ENCODE measurements at places on chromosomes 1 and 21.

DNA sequence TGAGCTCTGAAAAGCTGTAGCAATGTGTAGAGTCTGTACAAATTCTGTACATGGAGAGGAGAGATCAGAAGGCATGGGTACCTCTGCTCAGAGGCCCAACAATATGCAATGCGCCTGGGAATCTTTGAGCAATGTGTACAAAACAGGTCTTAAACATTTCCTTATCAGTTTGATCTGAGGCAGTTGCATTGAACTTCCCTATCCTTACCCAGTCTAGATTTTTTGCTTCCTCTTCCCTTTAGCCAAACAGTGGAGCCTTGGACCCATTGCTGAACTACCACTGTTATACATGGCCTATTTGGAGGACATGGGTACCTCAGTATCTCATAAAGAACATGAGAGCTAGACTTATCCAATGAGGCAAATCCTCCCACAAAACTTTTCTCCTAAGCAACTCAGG is 12.6 kb upstream of the MNDA start:
- DNase-seq, result no peak

DNA sequence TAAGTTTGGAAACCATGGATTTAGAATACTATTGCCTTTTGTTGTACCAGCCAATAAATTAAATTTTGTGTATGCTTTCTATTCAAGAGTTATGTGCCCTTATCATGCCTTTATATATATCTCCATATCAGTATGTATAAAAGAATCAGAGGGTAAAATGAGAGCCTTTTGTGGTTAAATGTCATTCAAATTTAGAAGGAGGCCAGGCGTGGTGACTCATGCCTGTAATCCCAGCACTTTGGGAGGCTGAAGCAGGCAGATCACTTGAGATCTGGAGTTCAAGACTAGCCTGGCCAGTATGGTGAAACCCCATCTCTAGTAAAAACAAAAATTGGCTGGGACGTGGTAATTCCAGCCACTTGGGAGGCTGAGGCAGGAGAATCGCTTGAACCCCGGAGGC is 88.9 kb downstream of the XPR1 start:
- DNase-seq, result no peak

GRCh38 chr1:16204634-16205333 is 7.7 kb downstream of the ARHGEF19 start:
- peak; percentile 61 for DNase-seq

DNA sequence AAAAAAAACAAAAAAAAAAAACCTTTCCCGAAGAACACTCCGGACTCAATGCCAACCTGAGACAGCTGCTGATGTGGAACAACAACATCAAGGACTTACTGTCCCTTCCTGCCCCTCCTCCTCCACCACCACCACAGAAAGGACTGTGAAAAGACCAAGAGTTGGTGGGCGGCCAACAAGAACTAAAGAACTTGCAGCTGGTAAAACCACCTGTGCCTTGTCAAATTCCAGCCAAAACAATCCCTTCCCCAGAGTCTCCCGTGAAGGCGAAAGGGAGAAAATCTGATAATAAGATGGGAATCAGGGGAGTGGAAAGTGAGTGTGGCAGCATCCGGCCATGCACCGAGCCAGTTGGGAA is 88.9 kb downstream of the PROX1 start:
- DNase-seq, result no peak

- no peak for DNase-seq
Observed at GRCh38 chr1:223709598-223709997, 2.7 kb upstream of the CAPN2 start.

- no peak for DNase-seq
Observed at GRCh38 chr1:116345843-116346242, 27.2 kb upstream of the ATP1A1 start.

DNA sequence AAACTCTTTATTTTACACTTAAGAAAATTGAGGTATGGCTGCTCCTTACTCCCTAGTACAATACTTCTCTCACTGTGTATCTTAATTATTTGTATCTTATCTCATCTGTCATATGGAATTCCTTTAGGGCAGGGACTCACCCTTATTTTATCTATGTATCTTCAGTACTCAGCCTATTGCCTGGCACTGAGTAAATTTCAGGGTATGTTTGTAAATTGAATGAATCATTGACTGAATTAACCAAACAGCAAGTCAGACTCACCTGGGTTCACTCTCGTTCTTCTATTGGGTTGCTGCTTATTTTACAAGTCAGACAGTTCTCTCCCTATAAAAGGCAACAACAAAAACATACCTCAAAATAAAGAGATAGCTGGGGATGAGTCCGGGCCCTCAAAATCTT is 63.8 kb downstream of the LAMC1 start:
- no peak for DNase-seq

DNA sequence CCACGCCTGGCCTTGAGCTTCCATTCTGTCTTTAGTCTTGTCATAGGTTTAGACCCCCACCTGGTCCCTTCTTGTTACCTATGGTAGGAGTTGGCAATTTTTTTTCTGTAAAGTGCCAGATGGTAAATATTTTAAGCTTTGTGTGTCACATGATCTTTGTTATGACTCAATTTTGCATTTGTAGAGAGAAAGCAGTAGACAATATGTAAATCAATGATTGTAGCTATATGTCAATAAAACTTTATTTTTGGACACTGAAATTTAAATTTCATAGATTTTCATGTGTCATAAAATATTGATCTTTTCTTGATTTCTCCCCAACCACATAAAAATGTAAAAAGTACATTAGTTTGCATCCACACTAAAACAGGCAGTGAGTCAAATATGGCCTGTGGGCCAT is 8.0 kb downstream of the MKNK1 start:
- no peak for DNase-seq
